Peyer's patch (tissue), 4 donors: ENCODE measurements at places on chromosomes 5 and 9. TPM values are rescaled to one million over a fixed set of nuclear protein-coding genes. Genes with fewer than 3 reads are reported as not detected.
A peak's percentile ranks its signal among the peaks of the same experiment; 100 is the strongest.

GRCh38 chr5:135729321-135729786 is 105.1 kb upstream of the SLC25A48 start:
- no peak for DNase-seq

GRCh38 chr5:142981886-142982820 is 212.0 kb downstream of the ARHGAP26 start:
- peak; percentile 89 for DNase-seq

The PTGR1 gene
- 518 TPM for total RNA-seq

DNA sequence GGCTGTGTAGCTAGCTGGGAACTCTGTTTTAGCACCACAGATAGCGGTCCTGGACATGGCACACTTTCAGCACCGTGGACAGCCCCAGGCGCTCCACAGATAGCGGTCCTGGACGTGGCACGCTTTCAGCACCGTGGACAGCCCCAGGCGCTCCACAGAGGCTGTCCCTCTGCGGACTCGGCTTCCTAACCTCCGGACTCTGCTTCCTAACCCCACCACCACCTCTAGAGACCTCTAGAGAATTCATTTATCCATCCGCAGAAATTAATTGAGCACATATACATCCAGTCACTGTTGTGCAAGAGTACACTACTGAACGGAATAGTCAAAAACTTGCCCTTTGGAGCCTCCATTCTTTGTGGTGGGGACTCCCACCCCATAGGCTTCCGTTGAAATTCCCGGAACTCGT is 27.4 kb downstream of the UNC5A start:
- DNase-seq, result peak; percentile 79

The GOLPH3 gene
- total RNA-seq, result 75.6 TPM

The PRUNE2 gene
- total RNA-seq, result 37.8 TPM

GRCh38 chr5:135051399-135051798 is 17.4 kb upstream of the PITX1 start:
- DNase-seq, result no peak
